ENCODE measurements at places on chromosomes 12 and 14.

GRCh38 chr12:126506426-126507182, 1441.4 kb downstream of the AACS start:
- no peak for DNase-seq

DNA sequence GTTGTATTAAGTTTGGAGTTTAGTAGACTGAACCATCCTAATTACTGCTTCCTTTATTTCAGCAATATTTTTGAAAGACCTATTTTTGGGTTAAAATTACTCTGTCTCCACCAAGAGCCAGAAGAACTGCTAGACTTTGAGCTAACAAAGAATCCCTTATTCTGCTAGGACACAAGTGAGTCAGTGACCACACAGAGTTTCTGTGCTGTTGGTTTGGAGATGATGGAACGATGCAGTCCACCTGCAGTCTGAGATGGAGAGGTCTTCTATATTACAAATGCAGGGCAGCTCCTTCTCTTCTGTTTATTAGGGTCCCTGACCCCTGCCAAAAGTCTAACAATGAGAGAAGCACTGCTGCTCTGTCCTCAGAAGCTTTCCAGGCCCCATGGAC, 6.7 kb upstream of the STXBP6 start:
- no peak for DNase-seq

- no peak for DNase-seq
These were observed 23.1 kb downstream of the METAP2 start for GRCh38 chr12:95497031-95497430.

DNA sequence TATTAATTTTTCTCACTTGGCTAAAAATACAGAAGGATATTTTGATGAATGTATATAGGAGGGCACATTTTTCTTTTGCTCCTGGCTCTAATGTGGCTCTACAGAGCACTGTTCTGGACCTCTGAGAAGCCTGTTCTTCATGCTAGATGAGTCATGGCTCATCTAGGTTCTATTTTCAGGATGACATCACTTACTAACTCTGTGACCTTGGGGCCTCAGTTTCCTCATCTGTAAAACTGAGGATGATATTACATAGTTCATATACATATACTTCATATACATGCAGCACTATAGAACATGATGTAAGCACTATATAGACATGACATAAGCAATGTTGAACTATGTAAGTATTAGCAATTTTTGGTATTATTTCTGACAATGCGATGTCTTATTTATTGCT, 35.8 kb downstream of the SOCS2 start:
- no peak for DNase-seq

GRCh38 chr14:37474191-37474590, 120.9 kb downstream of the FOXA1 start:
- no peak for DNase-seq

DNA sequence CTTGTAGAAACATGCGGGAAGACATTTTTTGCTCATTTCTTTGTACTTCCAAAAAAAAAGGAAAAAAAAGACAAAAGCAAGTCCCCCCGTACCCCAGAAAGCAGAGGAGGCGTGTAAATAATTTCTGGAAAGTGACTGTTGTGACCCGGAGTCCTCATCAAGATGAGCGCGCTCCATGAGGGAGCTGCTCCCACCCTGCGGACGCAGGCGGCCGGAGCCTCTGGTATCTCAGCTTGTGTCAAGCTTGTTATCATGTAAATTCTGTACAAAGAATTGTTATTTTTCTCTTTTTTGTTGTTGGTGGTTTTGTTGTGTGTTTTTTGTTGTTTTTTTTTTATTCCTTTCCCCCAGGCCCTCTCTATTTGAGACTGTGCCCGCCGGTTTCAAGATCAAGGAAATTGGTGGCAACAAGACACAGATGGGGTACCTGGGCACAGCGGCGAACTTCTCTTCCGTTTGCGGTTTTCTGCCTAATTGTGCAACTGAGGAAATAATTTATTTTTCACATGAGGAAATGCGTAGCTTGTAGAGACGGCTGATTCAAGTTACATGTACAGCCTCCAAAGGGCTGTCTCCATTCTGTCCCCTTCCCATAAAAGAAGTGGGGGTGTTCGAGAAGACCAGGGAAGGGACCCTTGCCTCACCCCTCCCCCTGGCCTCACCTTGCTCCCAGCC, 27.0 kb downstream of the HPD start:
- no peak for DNase-seq

DNA sequence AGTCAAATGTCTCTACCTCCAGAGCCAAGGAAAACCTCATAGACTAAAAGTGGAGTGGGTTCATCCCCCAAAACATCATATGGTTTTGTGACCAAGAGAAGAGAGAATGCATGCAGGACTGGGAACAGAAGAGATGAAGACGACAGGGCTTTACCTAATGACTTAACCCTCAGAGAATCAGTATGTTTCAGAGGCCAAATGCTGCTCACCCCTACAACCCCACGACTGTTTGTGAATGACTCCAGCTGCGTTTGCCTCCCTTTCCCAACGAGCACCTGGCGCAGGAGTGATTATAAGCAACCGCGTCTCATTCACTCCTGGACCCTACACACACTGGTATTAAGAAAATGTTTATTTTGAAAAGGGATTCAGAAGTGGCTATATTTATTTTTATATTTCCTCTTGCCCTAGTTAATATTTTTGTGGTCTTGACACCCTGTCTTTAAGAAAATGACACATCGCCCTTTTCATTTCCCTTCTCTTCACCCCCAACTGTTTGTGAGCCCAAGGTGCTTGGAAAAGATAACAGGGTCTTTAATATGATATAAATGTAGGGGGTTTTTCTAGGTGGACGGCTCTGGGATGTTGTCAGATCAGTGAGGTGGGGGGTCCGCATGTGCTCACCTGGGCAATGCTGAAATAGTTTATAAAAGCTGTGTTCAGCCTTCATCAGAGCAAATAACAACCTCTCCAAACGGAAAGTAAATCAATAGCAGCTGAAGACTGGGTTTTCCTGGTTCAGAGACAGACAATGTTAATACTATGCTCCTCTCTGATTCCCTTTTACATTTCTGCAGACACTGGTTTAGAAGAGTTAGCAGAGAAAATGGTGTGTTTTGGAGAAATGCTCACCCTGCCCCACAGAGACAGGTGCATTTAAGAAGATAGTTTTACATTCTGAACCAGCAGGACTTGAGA, 77.7 kb downstream of the SLC15A4 start:
- no peak for DNase-seq

GRCh38 chr12:77963576-77964178, 133.0 kb downstream of the NAV3 start:
- no peak for DNase-seq

DNA sequence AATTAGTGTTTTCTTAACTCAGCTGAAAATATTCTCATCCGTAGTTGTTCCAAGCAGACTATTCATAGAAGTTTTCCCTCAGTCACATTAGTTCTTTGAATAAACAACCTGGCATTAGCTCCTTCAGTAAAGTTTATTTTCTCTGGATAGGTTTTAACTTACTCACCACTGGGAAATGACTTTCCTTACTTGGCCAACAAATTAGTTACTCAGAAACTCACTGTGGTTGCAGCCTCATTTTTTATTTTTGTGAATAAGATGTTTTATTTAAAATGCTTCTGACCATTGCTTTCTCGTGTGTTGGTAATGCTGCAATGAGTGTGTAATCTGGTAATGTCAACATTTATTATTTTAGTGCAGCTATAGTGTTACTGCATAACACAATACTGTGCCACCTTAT, 74.9 kb downstream of the NOVA1 start:
- DNase-seq: no peak

GRCh38 chr12:66111605-66112004, 18.9 kb downstream of the LLPH start:
- no peak for DNase-seq

- no peak for DNase-seq
These were observed 67.7 kb downstream of the SDR9C7 start for GRCh38 chr12:56866493-56866892.

DNA sequence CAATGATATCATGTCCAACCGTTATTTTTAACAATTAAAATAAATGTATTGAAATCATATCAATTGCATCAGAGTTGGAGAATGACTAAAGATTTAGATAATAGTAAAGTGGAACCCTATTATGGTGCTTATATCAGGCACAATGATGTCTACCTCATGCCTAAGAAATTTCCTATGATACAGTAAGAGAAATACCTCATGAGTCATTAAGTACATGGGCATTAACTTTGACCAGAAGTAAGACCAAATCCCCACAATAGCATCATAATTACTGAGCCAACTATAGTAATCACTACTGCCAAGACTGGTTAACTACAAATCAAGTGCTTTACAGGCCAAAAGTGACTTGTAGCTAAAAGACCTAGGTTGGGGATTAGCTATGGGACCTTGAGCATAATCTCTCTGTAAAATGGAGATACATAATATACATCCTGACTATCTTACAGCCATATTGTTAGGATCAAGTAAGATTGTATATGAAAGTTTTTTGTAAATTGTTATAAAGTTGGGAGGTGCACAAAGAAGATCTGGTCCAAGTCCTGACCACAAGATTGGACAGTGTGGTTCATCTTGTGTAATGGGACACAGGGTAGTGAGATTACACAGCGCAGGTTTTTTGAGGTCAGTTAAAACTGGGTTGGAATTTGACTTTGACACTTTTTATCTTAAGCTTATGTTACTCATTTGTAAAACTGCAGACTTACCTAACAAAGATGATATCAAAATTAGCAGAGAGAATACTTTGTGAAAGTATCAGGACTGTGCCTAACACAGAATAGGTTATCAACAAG, 60.5 kb downstream of the ERGIC2 start:
- DNase-seq: no peak

GRCh38 chr14:93780813-93781400, 7.4 kb downstream of the PRIMA1 start:
- DNase-seq: no peak

DNA sequence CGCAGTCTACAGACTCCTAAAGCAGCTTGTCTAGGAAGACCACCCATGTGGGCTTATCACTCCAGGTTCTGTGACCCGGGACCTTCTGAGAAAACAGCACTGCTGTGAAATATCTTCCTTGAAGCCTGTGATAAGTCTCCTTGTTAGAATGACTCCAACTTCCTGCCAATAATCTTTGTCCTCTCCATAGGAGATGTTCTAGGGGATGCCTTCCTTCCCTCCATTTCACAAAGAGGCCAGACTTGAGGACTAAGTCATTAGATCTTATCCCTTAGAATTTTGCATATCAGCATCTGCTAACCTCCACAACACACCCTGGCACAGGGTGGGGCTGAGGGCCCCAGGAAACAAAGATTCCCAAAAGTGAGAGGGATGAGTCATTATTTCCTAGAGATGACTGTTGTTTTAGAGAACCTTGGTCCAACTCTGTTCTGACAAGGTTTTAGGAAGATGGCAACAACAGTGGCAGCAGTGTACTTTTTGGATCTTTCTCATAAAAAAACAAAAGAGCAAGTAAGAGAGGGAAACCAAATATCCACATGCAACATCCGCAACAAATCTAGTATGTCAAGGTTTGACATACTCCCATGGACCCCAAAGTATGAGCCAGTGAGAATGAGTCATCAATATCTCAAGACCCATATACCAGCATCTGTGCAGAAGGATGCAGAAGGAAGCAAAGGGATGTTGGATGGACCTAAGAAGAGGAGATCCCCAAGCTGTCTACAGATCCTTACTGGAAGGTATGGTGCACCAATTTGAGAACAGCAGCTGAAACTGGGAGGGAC, 6.0 kb downstream of the LTB4R start:
- DNase-seq: no peak

DNA sequence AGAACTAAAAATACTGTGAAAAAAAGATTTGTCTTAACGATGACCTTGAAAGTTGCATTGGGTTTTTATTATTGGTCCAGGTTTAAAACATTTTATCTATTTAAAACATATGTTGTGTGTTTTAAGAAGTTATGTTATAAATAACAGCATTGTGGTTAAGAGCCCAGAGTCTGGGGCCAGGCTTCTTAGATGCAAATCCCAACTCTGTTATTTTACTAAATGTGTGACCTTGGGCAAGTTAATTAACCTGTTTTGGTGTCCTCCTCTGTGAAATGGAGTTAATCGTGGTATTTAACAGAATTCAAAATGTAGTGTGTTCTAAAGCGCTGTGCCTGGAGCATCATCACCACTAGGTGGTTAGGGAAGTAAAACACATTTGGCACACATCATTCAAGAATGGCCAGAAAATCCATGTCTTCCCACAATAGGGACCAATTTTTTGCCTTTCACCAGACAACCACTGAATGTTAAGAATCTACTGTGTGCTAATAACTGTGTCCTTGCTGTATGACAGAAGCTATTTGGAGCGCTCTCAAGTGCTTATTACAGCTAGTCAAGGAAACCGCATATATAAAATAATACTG, 133.3 kb downstream of the MON2 start:
- no peak for DNase-seq

DNA sequence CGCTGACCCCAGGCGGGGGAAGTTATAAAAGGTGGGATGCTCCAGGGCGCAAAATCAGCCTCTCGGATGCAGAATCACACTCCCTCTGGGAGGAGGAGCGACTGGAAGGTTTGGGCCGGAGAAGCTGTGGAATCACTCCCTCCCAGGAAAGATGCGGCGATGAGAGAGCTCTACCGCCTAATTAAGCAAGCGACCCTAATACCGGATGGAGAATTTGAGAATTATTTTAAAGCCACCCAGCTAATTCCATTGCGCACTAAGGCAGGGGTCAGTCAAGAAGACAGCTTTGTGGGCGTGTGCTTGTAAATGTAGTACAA, 1.9 kb downstream of the COL2A1 start:
- DNase-seq: no peak

GRCh38 chr14:99938376-99938775, 126.8 kb upstream of the EVL start:
- no peak for DNase-seq
